Left lung (tissue), 14 donors: ENCODE measurements at places on chromosomes 16 and 17.
A peak's percentile ranks its signal among the peaks of the same experiment; 100 is the strongest.

DNA sequence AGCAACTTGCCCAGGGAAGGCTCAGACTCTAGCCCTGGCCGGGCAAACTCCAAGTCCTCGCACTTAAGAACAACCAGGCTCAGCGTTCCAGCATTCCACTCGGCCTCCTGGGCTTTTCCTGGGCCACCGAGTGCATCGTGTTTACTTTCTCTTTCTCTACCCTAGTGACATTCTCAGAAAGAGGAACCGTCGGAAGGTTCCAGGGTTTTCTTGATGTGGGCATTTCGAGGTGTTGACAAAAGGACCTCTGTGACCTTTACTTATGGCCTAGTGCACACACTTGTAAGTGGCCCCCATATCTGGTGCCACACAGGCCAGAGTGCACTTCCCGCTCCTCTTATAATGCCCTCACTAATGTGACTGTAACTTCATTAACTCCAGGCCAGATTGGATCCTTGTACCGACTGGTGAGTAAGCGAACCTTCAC, 3.1 kb upstream of the BANP start:
- peak; percentile 49 for DNase-seq

- no peak for DNase-seq
These were observed 146.8 kb downstream of the CYLD start for GRCh38 chr16:50888486-50889261.

DNA sequence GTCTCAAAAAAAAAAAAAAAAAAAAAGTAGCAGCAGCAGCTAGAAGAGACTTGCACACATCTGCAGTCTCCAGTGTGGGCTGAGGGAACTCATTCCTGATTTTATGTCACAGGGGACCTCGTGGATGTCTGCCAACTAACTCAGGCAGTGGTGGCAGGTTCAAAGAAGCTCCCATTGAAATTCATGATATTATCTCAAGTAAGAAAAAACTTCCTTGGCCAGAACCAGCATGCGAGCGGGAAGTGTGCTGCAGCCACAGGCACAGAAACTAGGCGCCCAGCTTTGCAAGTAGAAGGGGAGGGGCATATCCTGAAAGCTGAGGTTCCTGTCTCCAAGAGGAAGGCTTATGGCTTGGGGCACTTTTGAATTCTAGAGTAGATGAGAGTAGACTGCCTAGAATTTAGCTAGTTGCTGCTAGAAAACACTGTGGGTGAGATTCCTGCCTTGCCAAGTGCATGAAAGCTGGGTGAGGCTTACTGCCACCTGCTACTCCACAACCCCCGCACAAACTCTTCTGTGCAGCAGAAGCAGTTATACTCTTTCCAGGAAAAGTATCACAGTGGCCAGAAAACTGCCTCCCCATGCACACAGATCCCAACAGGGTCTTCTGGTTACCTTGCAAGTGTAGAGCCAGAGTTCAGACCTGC, 603.8 kb upstream of the CA10 start:
- no peak for DNase-seq

DNA sequence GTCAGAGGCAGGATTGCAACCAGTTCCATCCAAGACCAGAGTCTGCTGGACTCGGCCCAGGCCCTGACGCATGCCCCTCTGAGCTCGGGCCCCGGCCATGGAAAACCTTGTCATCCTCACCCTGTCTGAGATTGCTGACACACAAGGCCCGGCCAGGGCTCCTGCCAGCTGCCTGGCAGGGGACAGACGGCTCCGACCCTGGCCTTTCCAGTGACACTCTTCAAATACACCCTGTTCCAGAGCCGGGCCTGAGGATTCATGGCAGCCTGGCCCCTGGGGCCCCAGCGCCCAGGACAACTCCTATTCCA, 3.2 kb upstream of the PABPN1L start:
- DNase-seq, result no peak

- DNase-seq, result no peak
These were observed 74.3 kb downstream of the LMF1 start for GRCh38 chr16:896261-897199.

GRCh38 chr16:2008631-2009163, 924 bp downstream of the ZNF598 start:
- DNase-seq, result no peak

DNA sequence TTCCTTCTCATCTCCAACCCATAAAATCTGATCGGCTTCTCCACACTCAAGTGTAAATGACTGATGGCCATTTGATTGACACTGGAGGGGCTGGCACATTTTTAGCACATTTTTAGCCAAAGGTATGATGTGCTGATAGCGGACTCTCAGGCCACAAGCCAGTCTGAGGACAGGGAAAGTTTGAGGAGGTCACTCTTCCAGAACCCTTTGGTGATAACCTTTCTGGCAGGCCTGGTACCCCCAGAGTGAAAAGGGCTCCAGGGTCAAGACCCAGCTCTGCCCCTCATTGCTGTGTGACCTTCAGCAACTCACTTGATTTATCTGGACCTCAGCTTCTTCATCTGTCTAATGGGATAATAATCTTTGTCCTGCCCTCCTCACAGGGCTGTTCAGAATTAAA, 1.7 kb upstream of the NLRC5 start:
- no peak for DNase-seq

- DNase-seq, result no peak
These were observed at the start of gene MEFV for GRCh38 chr16:3256146-3256865. MEFV (minus strand) TSS chr16:3256633; CDS start chr16:3256587, 46 bp downstream.

- DNase-seq, result no peak
These were observed 60.1 kb downstream of the AIPL1 start for GRCh38 chr17:6374761-6375312.

GRCh38 chr16:55471448-55472097, 7.4 kb upstream of the MMP2 start:
- no peak for DNase-seq

DNA sequence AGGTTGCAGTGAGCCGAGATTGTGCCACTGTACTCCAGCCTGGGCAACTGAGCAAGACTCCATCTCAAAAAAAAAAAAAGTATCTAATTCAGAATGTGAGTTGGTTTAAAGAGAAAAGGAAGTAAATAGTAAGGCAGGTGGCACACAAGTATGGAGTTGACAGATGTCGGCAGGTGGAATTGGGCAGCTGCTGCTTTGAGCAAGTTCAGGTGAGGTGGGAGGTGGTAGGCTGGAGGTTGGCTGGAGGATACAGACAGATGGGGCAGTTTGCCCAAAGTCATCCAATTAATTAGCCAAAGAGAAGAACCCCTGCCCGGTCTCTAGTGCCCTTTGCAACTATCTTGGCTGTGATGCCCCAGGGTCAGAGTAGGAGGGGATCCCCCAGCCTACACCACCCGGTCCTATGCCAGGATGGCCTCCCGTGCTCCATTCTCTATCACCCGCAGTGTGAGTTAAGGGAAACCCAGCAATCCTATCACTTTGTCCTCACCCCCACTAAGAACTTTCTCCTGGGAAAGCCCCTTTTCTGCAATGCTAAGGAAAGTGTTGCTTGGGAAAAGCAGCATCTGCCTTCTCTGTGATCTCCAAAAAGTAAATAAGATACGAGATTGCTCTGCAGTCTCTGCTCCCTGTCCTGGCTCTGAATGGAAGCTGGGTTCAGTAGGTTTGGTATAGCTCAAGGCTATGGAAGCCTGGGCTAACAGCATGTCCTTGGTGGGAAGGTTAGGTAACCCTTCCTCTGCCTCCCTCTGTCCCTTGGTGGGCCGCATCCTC, 32.2 kb downstream of the SLC12A3 start:
- DNase-seq, result no peak

DNA sequence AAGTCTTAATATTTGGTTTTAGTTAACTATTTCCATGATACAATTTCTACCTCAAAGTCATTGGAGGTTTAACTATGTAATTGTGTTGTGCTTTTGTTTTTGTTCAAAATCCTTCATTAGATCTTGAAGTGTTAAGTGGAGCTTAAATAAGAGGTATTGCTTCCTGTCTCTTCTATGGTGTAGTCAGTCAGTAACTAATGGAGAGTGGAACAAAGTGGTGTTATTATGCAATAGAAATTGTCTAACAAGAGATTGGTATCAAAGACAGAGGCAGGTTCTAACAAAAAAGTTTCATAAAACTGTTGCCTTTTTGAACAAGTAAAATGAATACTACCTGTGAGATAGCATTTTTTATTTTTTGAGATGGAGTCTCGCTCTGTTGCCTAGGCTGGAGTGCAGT, 45.2 kb downstream of the GRB7 start:
- no peak for DNase-seq

- peak; percentile 78 for DNase-seq
These were observed 3.7 kb downstream of the PFN1 start for GRCh38 chr17:4944554-4945175.
